NB4 (cell line): ENCODE measurements at places on chromosomes 4 and X.

DNA sequence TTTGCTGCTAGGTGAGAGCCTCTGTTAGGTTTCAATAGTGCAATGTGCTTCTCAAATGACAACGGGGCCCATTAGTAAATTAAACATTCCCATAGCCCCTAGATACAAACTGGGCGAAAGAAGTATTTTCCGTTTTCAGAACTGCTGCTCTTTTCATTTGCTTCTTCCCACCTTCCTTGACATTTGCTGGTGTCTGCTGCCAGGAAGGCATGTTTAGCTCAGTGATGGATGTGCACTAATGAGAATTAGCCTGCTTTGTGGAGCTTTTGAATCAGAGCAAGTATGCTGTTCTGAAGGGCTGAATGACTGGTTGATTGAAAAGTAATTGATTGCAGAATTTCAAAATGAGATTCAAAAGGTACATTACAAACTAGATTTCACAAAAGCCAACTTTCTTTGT, 57.0 kb downstream of the SHROOM3 start:
- no peak for DNase-seq

DNA sequence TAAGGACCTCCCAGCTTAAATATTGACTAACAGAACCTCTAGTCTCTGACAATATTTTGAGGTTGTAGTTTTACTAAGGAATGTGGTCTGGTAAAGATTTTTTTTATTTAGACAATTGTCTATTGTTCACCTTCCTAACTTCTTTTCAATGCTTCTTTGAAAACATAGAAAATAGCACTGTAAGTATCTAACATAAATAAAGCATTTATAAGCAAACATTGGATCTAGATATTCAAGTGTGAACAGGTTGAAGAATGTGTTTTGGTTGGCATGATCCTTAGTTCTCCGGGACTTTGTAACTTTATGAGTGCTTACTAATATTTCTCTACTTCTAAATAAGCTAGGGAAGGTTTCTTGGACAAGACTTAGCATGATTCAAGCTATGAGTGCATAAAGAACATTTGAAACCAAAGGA, 285.4 kb upstream of the ARSJ start:
- no peak for DNase-seq

GRCh38 chr4:21765810-21766407, 182.7 kb downstream of the KCNIP4 start:
- DNase-seq = peak; percentile 45

DNA sequence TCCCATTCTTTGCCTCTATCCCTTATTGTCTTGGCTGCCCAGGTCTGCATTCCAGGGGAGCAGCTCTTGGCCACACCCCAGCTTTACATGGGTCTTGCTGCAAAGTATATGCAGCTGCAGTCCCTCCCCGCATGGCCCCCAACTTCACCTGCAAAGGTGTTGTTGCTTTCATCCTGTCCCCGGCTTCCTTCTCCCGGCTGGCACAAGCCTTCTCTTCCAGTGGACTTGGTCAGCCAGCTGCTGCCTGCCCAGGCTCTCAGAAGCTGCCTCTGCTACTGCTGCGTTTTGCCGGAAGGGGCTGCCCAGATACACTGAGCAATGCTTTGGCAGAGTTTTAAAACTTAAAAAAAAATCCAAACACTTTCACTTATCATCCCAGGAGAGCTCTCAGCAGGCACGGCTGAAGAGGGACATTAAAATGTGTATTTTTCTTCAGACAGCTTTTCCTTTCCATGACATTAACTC, 121.2 kb upstream of the PDLIM3 start:
- no peak for DNase-seq

GRCh38 chr4:149344436-149344835, 471.2 kb downstream of the IQCM start:
- no peak for DNase-seq

GRCh38 chr4:171378323-171378722, 434.9 kb upstream of the GALNTL6 start:
- no peak for DNase-seq

DNA sequence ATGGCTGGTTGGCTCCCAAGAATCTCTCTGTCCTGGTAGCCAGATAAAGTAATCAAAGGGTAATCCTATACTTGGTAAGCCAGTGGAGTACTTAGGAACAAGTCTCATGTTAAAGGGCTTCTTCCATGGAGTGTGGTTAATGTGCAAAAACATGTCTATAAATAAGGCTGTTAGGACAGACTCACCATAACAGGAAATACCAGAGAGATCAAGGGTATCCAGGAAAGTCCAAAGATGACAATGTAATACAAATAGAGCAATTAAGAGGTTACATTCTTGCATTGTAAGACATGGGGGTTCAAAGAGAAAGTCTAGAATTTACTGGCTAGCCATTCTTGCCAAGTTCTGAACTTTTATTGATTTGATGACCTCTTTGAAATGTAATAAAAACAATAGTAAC, 61.9 kb upstream of the ZCCHC13 start:
- DNase-seq = no peak

- no peak for DNase-seq
Observed at GRCh38 chr4:39302901-39303300, 63.3 kb downstream of the RFC1 start.

DNA sequence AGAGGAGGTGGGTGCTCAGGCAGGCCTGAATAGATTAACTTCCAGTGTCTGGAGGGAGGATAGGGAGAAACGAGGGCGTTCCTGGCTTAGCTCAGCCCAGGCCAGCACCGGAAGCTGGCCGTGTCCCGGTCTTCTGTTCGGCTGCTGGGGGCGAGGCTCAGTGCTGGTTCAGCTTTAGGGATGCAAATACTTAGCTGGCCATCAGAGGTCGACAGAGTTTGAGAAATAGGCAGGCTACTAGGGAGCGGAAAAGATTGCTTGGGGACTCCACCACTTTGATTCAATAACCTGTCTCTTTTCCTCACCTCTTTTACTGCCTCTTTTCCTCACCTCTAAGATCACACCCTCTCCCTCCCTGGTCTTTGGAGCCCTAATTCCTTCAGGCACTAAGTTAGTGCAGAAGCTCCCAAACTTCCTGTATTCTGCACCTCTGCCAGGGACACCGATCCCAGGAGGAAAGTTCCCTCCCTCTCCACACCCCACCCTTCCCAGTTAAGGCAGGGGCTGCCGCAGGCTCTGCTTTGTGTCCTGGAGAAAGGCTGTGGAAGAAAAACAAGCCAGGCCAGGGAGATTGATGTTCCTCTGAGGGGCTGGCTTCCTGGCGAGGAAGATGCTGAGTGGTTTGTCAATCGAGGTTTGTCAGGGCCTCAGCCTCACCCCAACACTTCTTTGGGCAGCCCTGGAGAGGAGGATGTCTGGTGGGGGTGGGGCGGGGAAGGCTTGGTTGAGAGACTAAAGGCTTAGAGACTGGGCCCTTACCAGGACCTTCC, 6.0 kb upstream of the EFNB1 start:
- DNase-seq = peak; percentile 54

DNA sequence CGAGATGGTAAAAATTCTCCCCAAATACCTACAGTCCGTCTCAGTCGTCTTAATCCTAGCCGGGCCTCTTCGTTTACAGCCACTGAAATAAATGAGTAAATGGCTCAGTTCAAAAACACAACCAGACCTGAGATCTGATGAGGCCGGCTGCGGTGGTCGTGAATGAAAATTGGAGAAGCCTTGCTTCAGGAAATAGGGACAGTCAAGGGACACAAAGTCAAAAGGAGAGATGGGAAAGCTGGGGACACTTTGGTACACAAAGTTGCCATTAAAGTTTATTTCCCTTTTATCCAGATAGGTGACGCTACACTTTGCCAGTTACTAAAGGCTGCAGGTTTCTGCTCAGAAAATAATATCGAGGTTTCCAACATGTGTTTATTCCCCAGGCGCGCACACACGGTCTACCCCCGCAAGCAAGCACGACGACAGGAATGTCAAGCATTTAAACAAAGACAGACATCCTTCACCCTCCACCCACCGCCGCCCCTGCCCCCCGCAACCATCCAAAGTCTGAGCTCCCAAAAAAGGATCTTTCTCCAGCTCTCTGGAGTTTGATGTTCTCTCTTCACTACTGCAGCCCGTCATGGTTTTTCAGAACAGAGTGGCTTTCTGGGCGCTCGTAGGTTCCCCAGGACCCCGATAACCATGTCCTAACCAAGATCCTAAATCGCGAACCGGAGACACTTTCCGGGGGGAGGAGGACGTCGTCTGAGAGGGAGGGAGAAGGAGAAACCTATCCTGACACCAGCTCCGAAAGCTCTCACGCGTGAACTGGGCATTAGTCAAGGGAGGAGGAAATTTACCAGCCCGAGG, 1.3 kb upstream of the PCDH7 start:
- DNase-seq = no peak
